Stimulated activated CD4-positive, alpha-beta T cell treated with anti-CD3 and anti-CD28 coated beads, Interleukin-12 subunit alpha, Interleukin-12 subunit beta, amount 100 ng/mL, for 48 hours (primary cell): ENCODE measurements at places on chromosomes 3 and 15.

DNA sequence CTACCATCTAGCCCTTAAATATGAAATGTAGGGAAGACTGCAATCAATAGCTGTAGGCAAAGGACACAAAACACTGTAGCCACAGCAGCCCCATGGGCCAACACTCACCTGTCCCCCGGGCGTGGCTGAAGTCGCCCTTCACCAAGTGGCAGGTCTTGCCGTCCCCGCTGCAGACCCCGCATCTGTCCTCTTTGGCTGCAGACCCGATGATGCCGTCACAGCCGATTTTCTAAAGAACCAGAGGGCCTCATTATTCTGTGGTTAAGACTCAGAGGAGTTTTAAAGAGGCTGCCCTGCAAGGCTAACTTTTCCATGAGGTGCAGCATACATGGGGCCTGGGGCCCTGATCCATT is 245.6 kb downstream of the ADAMTS17 start:
- no peak for DNase-seq

DNA sequence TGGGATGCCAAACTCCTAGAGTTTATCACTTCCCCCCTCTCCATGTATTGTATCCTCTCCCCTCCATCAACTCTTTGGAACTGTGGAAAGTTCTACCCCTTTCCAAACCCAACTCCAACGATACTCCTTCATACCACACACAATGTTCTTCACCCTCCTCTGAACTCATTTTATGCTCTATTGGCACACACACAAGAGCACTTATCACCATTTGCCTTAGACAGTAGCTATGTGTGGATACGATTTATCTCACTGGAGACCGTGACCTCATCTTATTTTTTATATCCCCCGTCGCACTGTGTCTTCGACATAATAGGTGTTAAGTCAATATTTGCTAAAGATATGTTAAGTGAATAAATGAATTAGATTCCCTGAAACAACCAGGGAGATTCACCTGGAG is 316.5 kb upstream of the PROK2 start:
- no peak for DNase-seq

DNA sequence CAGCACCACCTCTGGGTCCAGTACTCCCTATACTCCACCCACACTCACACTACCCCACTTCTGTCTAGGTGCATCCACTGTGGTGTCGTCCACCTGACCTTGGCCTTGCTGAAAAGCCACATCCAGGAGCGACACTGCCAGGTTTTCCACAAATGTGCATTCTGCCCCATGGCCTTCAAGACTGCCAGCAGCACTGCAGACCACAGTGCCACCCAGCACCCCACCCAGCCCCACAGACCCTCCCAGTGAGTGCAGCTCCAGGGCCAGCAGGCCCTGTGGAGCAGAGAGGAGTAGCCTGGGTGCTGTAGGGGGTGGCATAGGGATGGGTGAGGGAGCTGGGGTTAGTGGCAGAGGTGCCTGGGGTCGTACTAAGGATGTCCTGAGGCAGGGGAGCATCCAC is 19.4 kb upstream of the ALPK3 start:
- no peak for DNase-seq

- DNase-seq, result no peak
Observed at GRCh38 chr15:46960581-46960980, 756.7 kb upstream of the SEMA6D start.

DNA sequence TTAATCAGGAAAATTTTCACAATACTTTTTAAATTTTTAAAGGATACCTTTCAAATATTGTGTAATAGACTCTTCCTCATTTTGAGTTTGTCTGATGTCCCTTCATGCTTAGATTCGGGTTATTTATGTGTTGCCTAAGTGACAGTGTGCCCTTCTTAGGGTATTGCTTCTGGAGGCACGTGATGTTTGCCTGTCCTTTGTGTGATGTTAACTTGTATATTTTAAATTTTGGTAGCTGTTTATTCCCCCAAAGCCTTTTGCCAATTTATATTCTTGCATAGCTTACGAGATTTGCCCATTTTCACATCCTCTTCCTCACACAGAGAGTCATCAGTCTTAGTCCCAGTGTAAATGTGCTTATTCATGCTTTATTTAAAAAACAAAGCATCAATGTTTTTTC is 433.1 kb downstream of the EPHB1 start:
- no peak for DNase-seq

DNA sequence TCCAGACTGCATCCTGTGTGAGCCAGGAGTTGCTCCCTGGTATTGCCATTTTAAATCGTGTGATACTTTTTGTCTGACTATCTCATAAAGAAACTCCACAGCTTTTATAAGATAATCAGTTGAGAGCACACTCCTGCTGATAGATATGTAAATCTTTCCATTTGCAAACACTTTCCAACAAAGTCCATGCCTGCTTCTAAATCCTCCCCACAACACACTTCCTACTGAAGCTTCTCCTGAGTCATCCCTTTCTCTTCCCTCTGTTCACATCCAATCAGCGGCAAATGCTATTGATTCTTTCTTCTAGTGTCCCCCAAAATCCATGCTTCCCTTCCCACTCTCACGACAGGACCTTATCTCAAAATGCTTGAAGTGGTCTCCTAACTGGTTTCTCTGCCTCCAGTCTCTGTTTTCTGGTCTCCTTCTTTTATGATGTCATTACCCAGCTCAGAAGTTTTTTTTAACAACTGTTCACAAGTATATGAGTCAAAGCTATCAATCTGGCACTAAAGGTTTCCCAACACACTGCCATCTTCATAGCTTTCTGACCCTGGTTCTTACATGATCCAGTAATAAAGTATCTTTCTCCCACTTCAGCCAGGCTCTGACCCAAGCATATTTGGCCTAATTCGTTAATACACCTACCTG is 4.5 kb upstream of the WWTR1 start:
- no peak for DNase-seq

DNA sequence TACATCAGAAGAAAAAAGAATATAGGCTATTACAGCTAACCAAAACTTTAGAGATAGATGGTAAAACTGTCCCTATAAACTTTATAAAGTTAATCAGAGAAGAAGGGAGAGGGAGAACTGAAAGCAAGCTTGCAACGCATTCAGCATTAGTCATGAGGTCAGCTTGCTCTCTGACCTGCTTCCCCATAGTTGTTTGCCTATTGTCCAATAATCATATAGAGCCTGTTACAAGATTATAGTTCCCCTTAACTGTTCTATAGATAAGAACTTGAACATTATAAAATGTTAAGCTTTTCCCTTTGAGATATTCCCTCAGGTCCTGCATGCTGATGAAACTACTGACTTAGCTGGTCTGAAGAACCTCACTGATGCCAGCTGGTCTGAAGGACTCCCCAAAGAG is 74.5 kb downstream of the CPNE4 start:
- no peak for DNase-seq

GRCh38 chr15:52257734-52258062 is 37.9 kb downstream of the MYO5C start:
- no peak for DNase-seq

DNA sequence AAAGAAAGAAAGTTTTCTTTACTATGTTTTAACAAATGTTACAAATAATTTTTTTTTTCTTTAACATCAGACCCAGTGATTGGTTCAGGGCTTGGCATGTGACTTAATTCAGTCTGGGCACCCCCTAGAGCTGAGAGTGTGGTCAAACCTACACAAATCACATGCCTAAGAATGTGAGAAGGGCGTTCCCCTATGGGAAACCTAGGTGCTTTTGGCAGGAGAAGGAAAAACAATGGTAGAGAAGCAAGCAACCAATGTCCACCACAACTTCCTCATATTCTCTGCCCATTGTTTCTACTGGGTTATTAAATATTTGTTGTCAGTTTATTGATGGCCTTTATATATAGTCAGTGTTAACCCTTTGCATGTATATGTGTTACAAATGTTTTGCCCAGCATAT is 21.4 kb upstream of the PIAS1 start:
- DNase-seq, result no peak

DNA sequence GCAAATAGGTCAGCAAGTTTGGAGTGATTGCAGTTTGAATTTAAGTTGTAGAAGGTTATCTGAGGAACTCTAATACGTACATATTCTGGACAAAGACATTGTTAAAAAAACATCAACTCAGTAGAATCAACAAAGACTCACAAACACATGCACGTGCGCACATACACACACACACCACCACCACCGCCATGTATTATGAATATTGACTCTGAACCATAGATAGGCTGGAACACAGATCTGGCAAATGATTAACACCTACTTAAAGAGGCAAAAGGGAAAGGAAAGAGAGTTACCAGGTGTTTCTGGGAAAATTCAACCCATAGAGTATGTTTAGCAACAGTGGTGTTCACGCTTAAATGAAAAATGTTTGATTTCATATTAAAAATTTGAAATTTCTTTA is 334.2 kb upstream of the ALCAM start:
- DNase-seq, result no peak

GRCh38 chr3:187450431-187451190 is 82.4 kb downstream of the RTP4 start:
- DNase-seq, result no peak

DNA sequence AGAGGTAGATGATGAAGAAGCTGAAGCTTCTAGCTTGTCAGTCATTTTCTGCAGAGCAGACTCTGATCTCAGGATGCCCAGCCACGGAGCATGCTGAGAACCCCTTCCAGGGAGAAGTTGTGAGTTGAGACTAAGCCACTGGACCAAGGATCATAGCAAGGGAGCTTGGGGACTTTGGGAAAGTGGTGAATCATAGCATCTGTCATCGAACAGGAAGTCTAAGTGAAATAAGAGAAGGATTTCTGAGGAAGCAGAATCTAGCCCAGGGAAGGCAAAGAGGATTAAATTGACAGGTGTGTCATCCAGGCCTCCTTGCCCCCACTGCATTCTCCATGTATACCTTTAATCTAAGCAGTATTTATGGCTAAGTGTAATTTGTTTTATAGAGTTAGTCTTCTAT is 71.8 kb upstream of the TMEM108 start:
- no peak for DNase-seq

DNA sequence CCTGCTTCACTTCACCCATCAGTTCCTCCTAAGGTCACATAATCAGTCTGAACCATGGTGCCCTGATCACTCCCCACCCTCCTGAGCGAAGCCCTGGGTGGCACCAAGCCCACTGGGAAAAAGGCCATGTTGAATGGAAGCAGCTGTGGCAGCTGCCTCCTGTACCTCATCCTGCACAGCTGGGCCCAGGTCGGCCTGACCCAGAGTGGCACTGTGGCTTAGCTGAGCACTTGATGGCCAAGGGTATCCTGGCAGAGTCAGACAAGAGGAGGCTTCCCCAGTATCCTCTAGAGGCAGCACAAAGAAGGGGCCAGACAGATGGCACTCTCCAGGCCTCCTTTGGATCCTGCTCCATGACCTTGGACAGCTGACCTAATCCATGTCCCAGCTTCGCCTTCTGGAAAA is 68.4 kb downstream of the TLE3 start:
- no peak for DNase-seq

- no peak for DNase-seq
Observed at GRCh38 chr3:73029321-73029796, 32.1 kb upstream of the EBLN2 start.

GRCh38 chr3:181711325-181712135 is at the start of gene SOX2:
Gene SOX2 (plus strand): TSS chr3:181711925. CDS start chr3:181712361, 436 bp downstream.
- DNase-seq, result no peak

- DNase-seq, result no peak
Observed at GRCh38 chr3:76352051-76352450, 566.7 kb upstream of the ZNF717 start.
